ENCODE measurements at places on chromosomes 16 and 17.
A peak's percentile ranks its signal among the peaks of the same experiment; 100 is the strongest.

GRCh38 chr17:81685108-81685507 lies 1.3 kb downstream of the HGS start:
- DNase-seq, result no peak

DNA sequence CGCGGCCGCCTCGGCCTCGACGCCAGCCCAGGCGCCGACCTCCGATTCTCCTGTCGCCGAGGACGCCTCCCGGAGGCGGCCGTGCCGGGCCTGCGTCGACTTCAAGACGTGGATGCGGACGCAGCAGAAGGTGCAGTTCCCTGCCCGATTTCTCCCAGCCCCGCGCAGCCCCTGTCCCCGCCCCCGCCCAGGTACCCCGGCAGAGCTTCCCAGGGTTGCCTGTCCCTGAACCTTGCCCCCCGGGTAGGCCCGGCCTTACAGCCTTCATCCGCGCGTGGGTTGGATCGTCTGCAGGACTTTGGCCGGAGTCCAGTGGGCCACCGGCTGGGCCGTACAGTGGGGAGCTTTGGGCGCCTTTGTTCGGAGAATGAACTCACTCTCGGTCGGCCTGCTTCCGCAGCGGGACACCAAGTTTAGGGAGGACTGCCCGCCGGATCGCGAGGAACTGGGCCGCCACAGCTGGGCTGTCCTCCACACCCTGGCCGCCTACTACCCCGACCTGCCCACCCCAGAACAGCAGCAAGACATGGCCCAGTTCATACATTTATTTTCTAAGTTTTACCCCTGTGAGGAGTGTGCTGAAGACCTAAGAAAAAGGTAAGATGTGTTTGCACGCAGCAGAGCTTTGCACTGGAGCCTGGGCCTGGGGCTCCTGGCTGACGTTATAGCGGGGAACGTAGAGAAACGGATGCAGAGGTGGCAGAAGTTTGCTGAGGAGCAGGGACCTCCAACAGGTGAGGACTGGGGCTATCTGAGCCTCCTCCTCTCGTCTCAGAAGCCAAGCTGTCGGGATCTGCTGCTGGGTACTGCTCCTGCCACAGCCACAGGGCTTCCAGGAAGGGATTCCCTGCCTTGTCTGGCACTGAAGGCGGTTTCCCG lies 593 bp downstream of the GFER start:
- DNase-seq, result no peak

DNA sequence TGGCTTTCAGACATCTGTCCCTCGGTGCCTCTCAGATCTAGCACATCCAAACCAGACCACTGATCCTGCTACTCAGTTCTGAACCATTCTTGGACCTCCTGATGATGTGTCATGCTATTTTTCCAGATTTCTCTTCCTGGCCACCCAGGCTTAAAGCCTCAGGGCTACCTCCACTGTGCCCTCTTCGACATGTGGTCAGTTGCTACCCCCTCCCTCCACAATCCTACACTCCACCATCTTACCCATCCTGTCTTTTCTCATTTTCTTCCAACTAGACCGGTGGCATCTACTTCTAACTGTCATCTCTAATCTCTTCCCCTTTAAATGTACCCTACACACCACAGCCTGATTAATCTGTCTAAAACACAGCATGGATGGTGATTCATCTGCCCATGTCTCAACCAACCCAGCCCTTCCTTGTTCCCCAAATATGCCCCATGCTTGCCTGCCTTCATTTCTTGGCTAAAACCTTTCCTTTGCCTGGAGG lies 478.6 kb downstream of the SLC39A11 start:
- no peak for DNase-seq

GRCh38 chr17:20206068-20206467 lies 196.9 kb downstream of the SPECC1 start:
- DNase-seq, result no peak

GRCh38 chr16:66425651-66426050 lies 1.4 kb upstream of the BEAN1 start:
- DNase-seq, result no peak

- DNase-seq, result peak; percentile 35
Observed at GRCh38 chr16:2773188-2773968, 3.7 kb downstream of the ELOB start.

DNA sequence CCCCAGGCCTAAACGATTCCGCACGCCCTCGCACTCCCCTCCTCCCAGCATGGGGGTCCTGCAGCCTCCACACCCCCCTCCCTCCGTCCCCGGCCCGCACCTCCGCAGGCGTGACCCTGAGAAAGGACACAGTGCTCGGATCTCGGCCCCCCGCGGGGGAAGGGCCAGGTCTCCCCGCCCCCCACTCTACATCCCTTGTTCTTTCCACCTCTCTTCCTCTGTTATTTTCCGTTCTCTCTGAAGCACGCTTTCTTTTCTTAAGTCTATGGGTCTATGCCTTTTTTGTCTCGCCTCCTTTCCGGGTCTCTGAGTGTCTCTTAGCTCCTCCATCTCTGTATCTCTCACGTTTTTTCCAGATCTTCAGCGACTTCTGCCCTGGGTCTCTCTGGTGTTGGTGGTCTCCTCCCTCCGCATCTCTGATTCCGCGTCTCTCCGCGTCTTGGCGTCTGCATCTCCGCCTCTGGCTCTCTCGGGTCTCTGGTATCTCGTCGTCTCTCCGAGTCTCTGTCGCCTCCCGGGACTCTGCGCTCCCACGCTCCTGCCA lies 2.1 kb upstream of the HES7 start:
- DNase-seq, result no peak

GRCh38 chr17:347309-347899 lies 5.2 kb downstream of the RPH3AL start:
- peak; percentile 31 for DNase-seq

DNA sequence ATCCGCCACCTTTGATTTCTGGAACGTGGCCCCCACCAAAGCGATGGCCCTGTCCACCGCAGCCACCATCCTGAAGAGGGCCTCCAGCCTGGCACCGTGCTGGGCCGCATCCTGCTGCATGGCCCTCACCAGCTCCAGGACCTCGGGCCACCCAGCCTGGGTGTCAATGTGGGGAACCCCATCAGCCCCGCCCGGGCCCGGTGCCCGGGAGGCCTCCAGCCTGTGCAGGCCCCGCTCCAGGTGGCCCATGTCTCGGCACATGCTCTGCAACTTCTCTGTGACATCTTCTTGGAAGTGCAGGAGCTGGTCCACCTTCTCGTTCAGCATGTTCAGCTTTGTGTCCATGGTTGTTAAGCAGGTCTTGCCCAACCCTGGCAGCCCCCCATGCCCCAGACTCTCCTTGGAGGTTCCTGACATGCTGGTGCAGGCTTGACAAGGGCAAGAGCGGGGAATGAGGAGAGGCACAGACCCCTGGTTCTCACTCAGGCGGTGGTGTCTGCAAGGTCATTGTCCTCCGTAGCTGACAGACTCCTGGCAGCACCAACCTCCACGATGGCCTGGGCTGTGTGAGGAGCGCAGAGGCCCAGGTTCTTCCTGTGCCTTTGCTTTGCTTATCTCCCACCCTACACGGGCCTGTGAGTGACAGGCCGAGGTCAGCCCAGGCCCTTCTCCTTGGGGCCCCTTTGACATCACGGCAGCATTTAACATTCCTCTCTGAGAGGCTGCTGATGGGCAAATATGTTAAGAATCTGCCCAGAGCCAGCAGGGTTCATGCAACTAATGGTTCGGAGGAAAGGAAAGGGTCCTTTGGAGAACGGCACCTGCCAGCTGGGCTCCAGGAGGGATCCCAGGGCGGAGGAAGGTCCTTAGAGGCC lies at the start of gene MYLK3:
MYLK3 (minus strand) TSS at position 568 of the 875 bp plus-strand sequence; CDS start at position 417, 151 bp downstream.
- DNase-seq, result peak; percentile 72

DNA sequence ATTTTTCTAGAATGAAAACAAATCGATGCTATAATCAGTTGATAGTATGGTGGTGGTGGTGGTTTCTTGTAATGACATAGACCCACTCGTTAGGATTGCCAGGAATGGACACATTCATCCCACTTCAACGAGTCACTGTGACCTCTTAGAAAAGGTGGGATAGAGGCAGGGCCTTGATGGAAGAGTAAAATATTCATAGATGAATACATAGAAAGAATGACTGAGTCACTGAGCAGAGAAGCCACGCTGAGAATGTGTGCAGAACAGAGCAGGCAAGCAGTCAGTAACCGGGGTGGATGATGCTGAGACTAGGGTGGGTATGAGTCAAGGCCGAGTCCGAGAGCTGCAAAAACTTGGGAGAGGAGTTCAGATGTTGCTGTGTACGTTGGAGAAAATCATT lies 129.9 kb downstream of the PITPNC1 start:
- no peak for DNase-seq

DNA sequence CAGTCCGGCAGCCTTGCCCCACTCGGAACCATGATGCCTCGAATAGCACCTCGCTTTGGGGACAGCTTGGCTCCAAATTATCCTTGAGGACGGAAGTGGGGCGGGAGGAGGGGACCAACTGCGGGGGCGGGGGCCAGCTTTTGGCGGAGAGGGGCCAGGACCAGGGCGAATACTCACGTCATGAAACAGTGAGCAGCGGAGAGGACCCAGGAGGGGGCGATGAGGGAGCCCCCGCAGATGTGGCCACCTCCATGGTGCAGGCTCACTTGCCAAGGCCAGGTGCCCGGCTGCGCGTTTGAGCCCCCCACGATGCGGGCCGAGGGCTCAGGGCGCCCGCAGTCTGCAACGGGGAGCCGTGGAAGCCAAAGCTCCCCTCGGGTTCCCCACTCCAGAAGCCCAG lies 970 bp downstream of the PRSS36 start:
- DNase-seq, result no peak

GRCh38 chr17:81322271-81323082 lies 27.4 kb upstream of the SLC38A10 start:
- DNase-seq, result no peak

DNA sequence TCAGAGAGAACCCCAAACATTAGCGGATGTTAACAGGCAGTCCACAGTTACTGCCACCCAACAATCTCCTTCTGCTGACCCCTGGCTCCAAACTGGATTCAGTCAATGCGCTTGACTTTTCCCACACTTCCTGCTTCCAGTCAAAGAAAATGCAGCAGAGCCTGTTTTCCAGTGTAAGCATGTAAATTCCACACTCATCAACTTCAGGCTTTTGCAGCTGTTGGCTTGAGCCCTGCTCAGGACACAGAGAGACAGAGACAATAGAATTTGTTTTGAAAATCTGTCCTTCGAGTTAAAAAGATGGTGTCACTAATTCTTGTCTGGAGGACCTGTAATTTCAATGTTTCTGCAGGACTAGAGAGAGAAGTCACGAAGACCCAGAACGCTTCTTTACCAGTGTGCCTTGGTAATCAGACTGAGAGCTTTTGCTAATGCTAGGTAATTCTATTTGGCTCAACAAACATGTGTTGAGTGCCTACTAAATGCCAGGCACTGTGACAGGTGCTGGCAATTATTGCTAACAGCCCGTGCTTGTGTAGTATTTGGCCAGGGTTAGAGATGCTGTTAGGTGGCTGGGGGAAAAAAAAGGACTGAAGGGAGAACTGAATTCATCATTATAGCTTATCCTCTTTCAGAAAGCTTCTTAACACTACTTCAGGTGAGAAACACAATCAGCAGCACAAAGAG lies 32.5 kb downstream of the HOXB1 start:
- DNase-seq, result no peak

DNA sequence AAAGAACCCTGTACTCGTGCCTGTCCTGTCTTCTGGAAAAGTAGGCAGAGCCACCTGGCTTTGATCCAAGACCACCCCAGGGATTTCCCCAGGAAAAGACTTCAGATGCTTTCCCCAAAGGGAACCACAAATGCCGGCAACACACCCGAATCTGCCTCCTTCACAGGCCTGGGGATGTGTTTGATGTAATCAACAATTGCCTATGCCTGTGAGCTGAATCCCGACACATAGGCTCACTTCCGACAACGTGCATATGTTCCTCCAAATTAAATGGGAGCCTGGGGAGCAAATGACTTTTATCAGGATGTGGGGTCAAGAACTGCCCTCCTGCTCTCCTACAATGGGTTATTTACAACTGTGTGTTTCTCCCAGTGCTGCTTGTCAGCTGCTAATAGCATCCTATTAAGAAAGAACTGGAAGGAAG lies 535.2 kb upstream of the CDH11 start:
- DNase-seq, result no peak

- DNase-seq, result peak; percentile 75
Observed at GRCh38 chr16:23182679-23183542, at the start of gene SCNN1G. SCNN1G (plus strand) TSS chr16:23182745; CDS start chr16:23186272, 3,527 bp downstream.

DNA sequence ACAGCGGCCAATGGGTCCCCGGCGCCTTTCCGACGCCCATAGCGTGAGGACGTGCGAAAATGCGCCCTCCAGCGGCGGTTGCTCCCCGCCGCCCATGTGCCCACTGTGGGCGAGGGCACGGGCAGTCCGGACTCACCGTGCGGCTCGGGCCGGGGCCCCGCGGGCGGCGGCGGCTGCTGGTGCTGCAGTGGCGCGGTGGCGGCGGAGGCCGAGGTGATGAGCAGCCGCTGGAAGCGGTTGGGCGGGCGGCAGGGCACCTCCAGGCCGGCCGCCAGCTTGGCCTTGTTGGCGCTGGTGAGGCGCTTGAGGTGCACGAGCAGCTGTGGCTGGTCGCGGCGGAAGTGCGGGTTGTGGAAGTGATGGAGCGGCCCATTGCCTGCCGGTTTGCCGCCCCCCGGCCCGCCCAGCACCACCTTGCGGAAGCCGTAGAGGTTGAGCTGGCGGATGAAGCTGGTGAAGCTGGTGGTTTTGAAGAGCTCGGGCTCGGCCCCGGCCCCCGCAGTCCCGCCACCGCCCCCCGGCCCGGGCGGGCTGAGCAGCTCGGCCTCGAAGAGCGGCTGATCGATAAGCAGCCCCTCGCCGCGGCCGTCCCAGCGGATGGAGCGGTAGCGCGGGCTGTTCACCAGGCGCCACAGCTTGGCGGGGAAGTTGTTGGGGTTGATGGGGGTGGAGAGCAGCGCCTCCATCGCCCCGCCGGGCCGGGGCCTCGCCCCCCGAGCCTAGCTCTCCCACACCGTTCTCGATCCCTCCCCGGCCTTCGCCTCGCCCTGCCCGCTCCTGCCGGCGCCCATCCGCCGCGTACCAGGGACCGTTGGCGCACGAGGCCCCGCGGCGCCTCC lies at the start of gene HSF5:
HSF5 (minus strand) TSS at position 820 of the 839 bp plus-strand sequence; CDS start at position 686, 134 bp downstream.
- DNase-seq, result peak; percentile 96

GRCh38 chr17:40597156-40597555 lies 31.9 kb upstream of the CCR7 start:
- DNase-seq, result no peak

DNA sequence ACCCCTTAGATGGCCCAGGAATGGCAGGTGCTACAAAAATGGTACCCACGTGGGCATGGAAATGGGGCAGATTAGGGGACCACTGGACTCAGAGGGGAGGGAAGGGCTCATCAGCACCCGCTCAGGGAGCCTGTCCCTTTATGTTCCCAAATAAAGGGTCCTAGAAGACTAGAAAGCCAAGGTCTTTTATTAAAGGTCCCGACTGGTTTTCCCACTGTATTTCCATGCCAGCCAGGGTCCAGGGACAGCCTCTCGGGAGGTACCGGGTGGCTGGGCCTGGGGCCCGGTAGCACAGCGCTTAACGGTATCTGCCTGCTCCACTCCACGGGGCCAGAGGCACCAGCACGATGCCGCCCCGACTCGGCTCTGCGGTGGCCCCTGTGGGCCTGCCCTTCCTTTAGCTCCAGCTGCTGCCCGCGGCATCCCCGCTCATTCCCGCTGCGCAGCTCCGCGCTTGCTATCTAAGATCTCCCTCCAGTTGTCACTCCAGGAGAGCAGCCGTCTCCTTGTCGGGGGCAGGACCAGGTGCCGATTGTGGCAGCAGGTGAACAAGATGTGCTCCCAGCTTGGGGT lies 1.4 kb downstream of the NT5C start:
- DNase-seq, result peak; percentile 79
